ENCODE measurements at places on chromosomes 11 and 22. TPM values are rescaled to one million over a fixed set of nuclear protein-coding genes. Genes with fewer than 3 reads are reported as not detected.

Gene BTBD18
- total RNA-seq = not detected

Gene LARGE1
- total RNA-seq = 15.4 TPM

Gene RAPSN
- total RNA-seq = not detected

Gene SYT9
- 0.10 TPM for total RNA-seq

Gene KRTAP5-7
- not detected for total RNA-seq

Gene DRD2
- total RNA-seq = not detected

Gene OR8D4
- total RNA-seq = not detected

Gene APOA4
- not detected for total RNA-seq

Gene CHADL
- 0.73 TPM for total RNA-seq

Gene MAJIN
- 0.68 TPM for total RNA-seq

Gene JHY
- total RNA-seq = 4.4 TPM

Gene NRXN2
- not detected for total RNA-seq

Gene MS4A12
- total RNA-seq = not detected

Gene CRYBB2
- 1.1 TPM for total RNA-seq

Gene DGCR6
- total RNA-seq = 10.2 TPM

Gene B3GAT1
- not detected for total RNA-seq

Gene HEPN1
- 0.18 TPM for total RNA-seq

Gene TEX12
- 0.23 TPM for total RNA-seq

Gene OR10A2
- not detected for total RNA-seq

Gene BCL2L13
- total RNA-seq = 59.7 TPM

Gene PHF21B
- total RNA-seq = not detected

Gene KRTAP5-9
- total RNA-seq = not detected

Gene LMNTD2
- 3.3 TPM for total RNA-seq

Gene RAB30
- total RNA-seq = 18.6 TPM

Gene GCAT
- total RNA-seq = 32.9 TPM

Gene PHOX2A
- not detected for total RNA-seq

Gene HOATZ
- total RNA-seq = not detected

Gene OR52E8
- total RNA-seq = not detected

Gene MS4A6E
- not detected for total RNA-seq

Gene ACTN3
- total RNA-seq = not detected

Gene RTCB
- 92.3 TPM for total RNA-seq

Gene MAPK8IP2
- total RNA-seq = 0.58 TPM
